Right forelimb (tissue), 1 donor: ENCODE measurements at places on chromosomes 12 and 14.

GRCh38 chr12:110846615-110847566, at the start of gene CCDC63:
Gene CCDC63 (plus strand): TSS chr12:110846987. CDS start chr12:110852955, 5,968 bp downstream.
- DNase-seq = peak; percentile 71

GRCh38 chr12:75632442-75632841, 121.0 kb upstream of the KRR1 start:
- no peak for DNase-seq

- DNase-seq = no peak
These were observed 2.5 kb downstream of the GRIN2B start for GRCh38 chr12:13978876-13979275.

GRCh38 chr14:100350276-100350926, 27.3 kb downstream of the SLC25A47 start:
- no peak for DNase-seq

DNA sequence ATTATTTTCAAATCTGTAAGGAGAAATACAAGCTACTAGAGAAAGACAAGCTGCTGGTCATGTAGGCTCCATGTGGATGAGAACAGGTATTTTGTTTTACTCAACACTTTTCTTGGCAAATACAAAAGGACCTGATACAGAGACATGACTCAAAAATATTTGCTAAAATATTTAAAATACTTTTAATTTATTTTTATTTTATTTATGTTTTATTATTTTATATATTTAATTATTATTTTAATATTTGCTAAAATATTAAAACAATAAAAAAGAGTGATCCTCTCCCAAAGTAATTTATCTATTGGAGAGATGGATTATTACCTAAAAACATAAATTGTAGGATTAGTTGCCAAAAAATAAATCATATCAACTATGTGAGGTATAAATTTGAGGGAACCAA, 808.9 kb upstream of the SEL1L start:
- no peak for DNase-seq

- no peak for DNase-seq
These were observed 94.0 kb downstream of the NAV3 start for GRCh38 chr12:77924703-77925102.

- no peak for DNase-seq
These were observed 10.7 kb downstream of the CEP170B start for GRCh38 chr14:104875811-104876210.

- no peak for DNase-seq
These were observed 218.6 kb downstream of the SYT1 start for GRCh38 chr12:79083181-79083580.

DNA sequence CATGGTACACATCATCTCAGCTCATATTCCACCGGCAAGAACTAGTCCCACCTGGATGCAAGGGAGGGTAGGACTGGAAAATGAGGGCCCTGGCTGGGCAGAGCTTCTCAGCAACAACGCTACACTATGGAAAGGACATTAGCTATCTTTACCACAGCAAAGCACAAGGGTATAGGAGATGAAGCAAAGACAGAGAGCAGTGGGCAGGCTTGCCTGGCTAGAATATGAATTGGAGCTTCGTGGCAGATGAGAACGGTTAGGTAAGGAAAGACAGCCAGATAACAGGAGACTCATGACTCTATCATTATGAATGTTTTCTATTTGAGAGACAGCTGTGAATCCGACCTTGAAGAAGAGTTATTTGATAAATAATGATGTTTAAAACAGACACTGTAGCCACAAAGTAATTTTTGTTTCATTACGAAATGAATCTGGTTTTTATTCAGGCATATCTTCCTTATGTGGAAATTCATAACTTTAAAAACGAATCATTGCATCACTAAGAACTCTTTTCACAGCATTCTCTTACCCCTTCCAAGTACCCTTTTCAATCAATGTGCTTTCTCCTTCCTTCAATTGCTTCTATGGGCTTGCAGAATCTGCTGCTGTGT, 59.1 kb upstream of the PCED1B start:
- no peak for DNase-seq

GRCh38 chr14:65255583-65256461, 153.5 kb upstream of the MAX start:
- no peak for DNase-seq

- no peak for DNase-seq
These were observed 72.1 kb upstream of the MANSC4 start for GRCh38 chr12:27852117-27852516.

DNA sequence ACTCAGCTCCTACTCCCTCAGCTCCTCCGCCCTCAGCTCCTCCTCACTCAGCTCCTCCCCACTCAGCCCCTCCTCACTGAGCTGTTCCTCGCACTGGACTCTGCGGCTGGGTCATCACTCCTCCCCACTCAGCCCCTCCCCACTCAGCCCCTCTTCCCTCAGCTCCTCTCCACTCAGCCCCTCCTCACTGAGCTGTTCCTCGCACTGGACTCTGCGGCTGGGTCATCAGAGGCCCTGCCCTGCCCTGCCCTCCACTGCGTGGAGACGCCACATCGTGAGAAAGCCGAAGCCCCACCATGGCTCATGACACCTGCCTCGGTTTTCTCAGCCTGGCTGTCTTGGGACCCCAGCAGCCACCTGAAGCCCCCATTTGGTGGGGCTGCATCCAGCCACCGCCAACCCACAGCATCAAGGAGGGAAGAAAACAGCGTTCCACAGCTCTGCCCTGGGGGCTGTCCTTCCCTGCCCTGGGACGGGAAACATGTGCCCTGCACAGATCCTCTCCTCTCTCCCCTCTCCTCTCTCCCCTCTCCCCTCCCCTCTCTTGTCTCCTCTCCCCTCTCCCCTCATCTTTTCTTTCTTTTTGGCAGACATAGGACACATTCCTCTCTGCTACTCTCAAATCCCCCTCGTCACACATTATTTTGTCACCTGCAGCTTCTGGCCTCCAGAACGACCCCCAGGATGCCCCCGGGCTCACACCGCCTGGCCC, 17.7 kb downstream of the NOC4L start:
- DNase-seq = no peak

DNA sequence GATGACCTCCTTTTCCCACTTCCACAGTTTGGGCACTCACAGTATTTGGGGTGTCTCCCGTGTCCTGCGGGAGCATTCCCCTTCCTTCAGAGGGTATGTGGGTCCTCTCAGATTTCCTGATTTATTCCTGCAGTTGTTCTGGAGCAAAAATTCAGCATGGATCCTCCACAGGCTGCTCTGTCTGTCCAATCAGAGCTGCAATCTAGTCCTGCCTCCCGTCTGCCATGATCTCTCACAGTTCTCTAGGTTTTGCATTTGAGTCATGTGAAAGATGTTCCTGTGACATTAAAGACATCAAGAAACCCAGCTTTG, 435.9 kb downstream of the TMTC2 start:
- no peak for DNase-seq

DNA sequence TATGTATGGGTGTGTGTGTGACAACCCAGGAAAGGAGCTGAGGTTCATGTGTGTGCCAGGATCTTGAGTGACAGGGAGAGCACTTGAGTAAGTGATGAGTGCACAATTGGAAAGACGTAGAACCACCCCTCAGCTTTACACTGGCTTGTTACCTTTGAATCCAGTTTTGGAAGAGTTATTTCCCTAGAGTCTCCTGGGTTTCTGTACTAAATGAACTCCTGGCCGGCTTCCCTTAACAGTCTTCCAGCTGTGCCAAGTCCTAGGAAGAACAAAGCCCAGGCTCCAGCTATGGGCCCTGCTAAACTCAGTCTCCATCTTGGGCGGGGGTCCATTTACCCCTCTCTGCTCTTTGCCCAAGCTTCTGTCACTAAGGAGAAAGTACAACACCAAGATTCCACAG, 19.7 kb upstream of the NR1H4 start:
- no peak for DNase-seq

GRCh38 chr12:124312601-124313000, 17.7 kb downstream of the RFLNA start:
- DNase-seq = no peak

DNA sequence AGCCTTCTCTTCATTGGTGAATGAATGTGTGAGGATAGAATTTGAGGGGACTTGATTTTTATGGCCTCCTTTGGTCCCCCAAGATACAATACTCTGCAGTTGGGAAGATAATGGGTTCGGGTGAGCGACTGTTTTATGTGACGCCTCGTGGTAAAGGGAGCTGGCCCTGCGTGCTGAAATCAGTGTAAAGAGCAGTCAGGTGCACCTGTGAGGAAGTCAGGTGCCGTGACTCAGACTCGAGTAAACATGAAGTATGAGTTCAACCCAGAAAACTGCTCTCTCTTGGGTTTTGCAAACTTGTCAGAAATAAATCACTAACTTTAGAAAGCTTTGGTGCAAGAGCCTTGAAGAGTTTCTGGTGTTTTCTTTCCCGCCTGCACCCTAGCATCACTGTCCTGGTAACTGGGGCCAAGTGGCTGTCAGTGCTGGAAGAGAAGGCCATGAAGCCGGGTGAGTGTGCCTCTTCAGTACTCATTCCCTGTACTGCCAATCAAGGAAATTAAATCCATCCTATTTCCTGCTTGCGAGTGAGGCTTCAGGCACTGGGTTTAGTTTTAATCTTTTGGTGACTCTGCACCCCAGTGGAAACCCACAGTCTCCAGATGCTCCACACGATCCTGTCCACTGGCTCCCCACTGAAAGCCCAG, 59.2 kb downstream of the AACS start:
- no peak for DNase-seq

DNA sequence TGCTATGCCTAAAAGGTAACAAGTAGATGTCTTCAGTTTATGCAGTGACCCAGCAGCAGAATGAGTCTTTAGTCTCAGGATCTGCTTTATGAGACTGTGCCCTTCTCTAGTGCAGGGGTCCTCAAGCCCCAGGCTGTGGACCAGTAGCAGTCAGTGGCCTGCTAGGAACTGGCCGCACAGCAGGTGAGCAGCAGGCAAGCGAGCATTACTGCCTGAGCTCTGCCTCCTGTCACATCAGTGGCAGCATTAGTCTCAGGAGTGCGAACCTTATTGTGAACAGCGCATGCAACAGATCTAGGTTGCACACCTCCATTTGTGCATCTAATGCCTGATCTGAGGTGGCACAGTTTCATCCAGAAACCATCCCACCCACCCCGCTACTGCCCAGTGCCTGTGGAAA, 38.4 kb downstream of the LRP6 start:
- DNase-seq = no peak

DNA sequence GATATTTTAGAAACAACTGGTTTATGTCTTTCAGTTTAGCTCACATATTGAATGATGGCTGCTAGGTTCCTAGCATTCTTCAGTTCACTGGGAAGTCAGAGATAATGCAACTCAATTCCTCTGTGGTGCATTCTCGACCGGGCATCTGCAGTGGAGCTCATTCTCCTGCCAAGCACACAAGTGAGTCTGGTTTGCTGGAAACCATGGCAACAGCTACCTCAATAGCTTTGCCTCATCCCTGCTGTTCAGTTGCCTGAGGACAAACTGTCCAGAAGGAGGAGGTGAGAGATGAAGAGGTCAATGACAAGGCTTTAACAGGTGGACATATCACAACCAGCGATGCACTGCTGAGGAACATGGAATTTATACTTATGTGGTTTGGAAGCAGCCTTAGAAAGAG, 816.9 kb downstream of the AACS start:
- no peak for DNase-seq

GRCh38 chr14:96817750-96818666, 20.8 kb downstream of the VRK1 start:
- no peak for DNase-seq

- no peak for DNase-seq
These were observed 226.8 kb downstream of the SOX5 start for GRCh38 chr12:23722655-23723054.

- no peak for DNase-seq
These were observed 101.0 kb upstream of the PWP1 start for GRCh38 chr12:107584563-107584962.

DNA sequence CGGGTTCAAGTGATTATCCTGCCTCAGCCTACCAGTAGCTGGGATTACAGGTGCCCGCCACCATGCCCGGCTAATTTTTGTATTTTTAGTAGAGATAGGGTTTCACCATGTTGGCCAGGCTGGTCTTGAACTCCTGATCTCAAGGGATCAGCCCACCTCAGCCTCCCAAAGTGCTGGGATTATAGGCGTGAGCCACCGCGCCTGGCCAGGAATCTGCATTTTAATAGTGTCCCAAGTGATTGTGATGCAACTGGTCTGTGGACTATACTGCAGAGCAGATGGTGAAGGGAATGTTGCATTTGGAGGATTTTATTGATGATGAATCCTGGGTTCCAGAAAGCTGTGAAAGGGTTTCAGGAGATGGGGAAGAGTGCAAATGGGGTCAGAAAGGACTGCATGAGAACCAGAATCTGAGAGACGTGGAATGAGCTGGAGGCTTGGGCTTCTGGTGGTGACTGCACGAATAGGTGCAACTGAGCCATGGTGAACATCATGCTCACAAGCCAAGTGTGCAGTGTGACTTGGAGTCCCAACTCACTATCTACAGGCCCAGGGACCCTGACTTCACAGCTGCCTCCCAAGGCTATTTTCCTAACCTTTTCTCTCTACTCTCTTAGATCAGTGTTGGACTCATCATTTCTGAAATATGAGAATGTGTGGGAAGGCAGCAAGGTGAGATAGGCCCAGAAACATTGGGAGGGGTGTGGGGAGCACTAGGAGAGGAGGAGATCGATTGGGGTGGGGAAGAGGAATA, 4.5 kb downstream of the RPS26 start:
- no peak for DNase-seq

- no peak for DNase-seq
These were observed 957.1 kb downstream of the DIO2 start for GRCh38 chr14:79254069-79254775.

- DNase-seq = no peak
These were observed 118.0 kb upstream of the PRICKLE1 start for GRCh38 chr12:42707312-42708226.

- DNase-seq = no peak
These were observed 56.9 kb downstream of the BICD1 start for GRCh38 chr12:32163596-32163995.

- no peak for DNase-seq
These were observed 215.4 kb upstream of the DIO2 start for GRCh38 chr14:80426683-80427082.

GRCh38 chr12:51973560-51973959, 22.1 kb downstream of the ACVR1B start:
- DNase-seq = no peak

- DNase-seq = no peak
These were observed 8.5 kb upstream of the SYNJ2BP start for GRCh38 chr14:70425354-70425753.

GRCh38 chr12:6934110-6934509, 6.4 kb downstream of the ATN1 start:
- peak; percentile 44 for DNase-seq

DNA sequence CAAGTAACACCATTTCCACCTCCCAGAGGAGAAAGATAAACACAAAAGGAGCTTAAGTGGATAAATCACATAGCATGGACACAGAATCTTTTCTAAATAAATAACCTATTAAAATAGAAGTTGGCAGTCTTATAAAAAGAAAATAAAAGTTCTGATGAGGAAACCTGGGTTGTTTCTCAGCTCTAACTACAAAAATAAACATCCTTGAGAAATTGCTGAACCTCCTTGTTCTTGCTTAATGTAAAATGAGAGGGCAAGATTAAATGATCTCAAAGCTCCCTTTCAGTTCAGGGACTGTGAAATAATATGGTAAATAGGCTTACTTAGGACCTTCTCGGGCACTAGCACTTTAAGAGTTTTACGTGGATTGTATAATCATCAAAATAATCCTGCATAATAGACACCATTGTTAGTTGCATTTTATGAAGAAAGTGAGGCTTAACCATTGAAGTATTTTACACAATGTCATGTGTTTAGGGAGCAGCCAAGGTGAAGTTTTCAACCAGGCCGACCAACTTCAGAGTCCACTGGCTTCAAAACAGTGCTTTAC, 214.0 kb upstream of the NOVA1 start:
- no peak for DNase-seq
